ENCODE measurements at places on chromosomes 11 and 22.

DNA sequence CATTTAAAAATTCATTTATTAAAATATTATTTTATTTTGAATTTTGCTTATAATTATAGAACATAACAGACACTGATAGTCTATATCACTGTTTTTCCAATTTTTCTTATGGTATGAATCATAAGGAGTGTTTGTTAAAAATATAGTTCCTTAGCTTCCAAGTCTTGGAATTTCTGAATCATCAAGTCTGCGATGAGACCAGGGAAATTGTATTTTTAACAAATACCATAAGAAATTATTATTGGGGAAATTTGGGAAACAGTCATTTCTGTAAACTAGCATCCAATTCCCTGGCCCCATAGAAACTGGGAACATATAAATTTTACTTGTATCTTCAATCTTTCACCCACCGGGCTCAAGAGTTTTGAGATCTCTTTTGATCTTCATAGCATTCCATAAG lies 38.0 kb upstream of the PICALM start:
- DNase-seq: no peak

DNA sequence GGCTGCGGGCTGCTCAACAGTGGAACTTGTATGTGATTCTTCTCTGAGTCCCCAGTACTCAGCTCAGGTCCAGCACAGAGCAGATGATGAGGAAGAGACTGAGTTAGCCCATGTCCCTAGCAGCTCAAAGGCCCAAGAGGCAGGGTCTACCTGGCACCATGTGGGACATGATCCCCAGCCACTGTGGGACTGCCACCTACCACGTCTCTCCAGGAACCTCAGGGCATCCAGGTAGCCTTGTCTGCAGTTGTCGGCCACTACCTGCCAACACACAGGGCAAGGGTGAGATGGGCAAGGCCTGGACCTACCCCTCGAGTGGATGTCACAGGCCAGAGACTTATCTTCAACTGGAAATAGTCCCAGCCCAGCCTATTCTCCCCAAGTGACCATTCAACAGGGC lies 4.4 kb downstream of the PNPLA5 start:
- DNase-seq: no peak

GRCh38 chr11:6298605-6299004 lies 21.7 kb downstream of the CAVIN3 start:
- DNase-seq: no peak

DNA sequence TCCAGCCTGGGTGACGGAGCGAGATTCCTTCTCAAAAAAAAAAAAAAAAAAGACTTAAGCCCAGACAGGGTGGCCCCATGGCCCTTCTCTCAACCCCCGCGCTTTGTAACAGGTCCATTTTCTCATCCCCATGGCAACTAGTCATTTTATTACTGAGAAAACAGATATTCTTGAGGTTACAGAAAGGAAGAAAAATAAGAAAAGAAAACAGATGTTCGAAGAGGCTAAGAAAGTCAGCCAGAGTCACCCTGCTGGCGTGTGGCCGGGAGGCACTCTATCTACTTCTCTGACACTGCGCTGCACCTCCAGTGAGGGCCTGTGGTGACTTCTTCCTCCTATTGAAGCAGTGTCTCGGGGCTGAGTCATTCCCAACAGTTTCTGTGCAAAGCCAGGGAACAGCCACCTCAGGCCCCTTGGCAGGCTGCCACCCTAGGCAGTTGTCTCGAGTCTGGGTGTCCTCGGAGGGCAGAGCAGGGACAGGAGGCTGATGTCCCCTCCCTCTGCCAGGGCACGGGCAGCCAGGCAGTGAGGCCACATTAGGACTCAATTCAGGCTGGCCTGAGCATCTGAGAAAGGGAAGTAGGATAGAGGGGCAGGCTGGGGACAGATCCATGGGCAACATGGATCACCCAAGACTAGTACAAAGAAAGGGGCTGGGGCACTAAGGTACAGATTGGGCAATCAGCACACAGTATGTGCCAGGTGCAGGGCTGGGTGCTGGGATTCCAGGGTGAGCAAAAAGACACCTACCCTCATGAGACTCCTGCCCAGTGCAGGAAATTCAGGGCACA lies 16.4 kb upstream of the SYVN1 start:
- no peak for DNase-seq

DNA sequence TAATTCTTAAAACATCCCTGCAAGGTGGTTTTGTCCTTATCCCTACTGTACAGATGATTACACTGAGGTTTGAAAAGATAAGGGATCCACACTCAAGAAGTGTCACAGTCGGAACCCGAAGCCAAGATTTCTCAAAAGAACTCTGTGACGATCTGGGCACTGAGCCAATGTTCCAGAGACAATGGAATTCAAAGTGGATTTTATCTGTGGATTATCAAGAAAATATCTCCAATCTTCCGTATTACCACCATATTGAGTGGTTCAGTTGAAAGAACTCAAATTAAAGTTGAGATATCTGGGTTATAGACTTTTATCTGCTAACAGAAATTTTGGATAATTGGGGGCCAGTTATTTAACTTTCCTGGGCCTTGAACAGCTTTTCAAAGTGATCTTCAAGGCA lies 100.0 kb upstream of the GRAMD1B start:
- no peak for DNase-seq

- no peak for DNase-seq
Observed at GRCh38 chr22:46030231-46030880, 53.4 kb upstream of the WNT7B start.

GRCh38 chr11:131649856-131650255 lies 279.4 kb downstream of the NTM start:
- DNase-seq: no peak

GRCh38 chr11:44573333-44573732 lies 7.9 kb downstream of the CD82 start:
- no peak for DNase-seq

DNA sequence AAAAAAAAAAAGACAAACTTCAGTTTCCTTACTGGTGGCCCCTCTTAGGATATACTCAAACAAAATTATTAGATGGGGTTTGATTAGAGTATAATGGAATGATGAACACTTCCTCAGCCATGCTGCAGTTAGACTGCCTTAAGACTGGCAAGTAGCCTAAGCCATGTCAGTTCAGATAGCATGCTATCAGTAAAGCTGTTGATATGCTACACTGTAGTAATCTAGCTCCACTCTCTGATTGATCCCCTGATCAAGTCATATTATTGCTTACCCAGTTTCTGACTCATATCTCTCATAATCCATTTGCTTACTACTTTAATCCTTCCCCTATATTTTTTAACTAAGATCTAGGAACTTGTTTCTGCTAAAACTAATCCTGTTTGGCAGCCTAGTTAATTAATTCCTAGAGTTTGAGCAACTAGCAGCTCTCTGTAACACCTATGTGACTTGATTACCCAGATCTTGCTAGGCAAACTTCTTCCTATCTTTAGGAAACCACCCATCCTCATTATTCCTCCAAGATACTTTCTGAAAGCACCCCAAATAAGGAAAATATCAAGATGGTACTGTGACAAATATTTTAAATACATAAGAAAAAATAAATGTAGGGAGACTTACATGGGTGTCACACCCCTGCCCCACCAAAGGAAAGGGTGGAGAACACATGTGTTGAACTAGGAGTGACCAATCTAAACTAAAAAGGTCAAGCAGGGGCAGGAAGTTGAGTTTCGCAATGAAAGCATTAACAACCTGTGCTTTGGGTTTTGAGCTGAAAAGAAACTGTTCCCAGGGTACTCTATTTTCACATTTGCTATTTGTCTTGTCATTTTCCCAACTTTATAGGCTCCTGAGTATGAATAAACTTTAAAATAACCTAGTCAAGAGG lies 43.2 kb downstream of the PIK3C2A start:
- no peak for DNase-seq

DNA sequence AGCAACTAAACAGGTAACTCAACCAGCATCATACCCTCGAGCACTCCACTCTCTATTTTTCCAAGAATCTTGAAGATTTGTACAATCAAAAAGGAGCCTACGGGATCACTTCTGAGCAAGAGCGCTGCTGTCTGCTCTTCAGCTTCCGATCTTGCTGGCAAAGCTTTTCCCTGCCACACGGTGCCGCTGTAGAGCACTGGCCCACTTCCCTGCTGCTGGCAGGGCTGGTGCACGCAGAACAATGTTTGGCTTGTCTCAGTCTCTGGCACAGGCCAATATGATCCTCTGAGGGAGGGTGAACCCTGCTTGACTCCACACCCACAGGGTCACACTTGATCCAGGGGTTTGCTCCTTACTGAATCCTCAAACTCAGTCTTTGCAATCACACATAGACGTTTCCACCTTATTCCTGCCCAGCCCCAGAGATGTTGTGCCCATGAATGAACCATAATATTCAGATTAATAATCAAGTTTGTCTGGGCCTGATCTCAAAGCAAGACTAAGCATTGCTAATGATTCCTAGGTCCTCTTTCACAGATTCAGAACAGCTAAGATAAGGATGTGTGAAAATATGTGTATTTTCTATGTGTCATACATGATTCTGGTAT lies 536.6 kb downstream of the SOX6 start:
- no peak for DNase-seq

GRCh38 chr22:22058633-22059290 lies 76.2 kb upstream of the TOP3B start:
- DNase-seq: no peak

DNA sequence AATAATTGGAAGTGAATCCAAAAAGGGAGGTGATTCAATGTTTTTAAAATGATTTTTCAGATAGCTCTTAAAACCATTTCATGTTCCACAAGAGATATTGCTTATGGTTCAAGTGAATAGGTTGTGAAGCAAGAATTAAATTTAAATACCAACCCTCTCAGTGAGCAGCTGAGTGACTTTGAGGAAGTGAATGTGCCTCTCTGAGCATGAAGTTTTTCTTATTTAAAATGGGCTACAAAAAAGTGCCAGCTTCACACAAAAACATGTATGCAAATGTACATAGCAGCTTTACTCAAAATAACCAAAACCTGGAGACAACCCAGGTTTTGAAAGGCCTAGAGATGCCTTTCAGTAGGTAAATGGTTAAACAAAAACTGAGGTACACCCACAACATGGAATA lies 35.5 kb upstream of the GAB4 start:
- no peak for DNase-seq

DNA sequence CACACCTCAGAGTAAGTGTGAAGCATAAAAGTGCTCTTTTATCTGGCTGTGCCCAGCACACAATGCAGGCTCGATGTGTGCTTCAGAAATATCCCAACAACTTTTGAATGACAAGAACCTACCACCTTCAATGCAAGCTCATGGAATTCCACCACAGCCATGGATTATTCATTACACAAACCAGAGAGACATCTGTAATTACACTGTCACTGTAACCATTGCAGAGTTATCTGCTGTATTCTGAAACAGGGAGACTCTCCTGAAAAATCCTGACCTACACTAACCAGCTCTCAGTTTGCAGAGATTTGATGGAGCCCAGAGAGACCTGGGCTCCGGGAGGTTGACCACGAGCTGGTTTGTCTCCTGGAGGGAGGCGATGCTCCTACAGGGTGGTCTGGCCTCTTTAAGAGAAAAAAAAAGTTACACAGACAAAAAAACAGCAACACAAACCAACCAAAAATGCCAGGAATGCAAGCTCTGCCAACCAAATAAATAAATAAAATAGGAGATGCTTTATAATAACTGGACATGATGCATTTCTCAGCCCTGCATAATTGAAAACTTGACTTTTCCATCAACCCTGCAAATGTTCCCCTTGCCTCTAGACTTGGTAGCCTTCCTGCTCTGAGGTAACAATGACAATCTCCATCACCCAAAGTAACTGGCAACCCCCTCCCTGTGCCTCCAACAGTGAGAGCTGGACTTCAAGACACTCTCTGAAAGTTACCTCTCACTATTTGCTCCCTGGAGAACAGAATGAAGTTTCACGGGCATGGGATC lies 69.7 kb downstream of the ETS1 start:
- no peak for DNase-seq

All from neuronal stem cell (in vitro differentiated cells).